Urinary bladder (tissue), 4 donors: ENCODE measurements at places on chromosomes 1 and 21. TPM values are rescaled to one million over a fixed set of nuclear protein-coding genes. Genes with fewer than 3 reads are reported as not detected.

GRCh38 chr1:227892489-227893299 lies 55.0 kb downstream of the WNT9A start:
- DNase-seq: no peak

DNA sequence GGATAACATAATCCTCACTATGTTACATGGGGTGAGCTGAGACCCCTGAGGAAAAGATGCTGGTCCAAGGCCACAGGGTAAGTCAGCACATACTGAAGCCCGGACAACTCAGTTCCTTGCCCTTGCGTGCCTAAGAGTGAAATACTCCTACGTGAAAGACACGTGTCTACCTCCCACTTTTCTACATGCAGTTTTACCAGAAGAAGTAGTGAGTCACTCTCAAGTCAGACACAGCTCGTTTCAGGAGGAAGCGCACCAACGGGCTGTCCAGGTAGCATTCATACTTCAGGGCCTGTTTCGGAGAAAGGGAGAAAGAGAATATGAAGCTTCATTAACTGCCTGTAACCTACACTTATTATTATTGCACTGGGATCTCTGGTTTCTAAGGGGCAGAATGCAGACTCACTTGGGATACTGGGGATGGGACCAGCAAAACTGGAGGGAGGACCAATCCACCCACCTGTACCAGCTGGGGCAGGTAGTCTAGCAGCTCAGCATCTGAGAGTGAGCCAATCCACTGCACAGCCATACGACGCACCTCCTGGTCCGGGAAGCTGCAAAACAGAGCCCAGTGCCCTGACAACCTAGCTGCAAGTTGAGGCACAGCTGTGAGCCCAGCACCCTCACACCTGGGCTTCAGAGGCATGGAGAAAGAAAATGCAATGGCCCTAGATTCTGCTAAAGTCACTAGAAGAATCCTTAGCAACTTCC lies 32.4 kb upstream of the PPP1R15B start:
- no peak for DNase-seq

DNA sequence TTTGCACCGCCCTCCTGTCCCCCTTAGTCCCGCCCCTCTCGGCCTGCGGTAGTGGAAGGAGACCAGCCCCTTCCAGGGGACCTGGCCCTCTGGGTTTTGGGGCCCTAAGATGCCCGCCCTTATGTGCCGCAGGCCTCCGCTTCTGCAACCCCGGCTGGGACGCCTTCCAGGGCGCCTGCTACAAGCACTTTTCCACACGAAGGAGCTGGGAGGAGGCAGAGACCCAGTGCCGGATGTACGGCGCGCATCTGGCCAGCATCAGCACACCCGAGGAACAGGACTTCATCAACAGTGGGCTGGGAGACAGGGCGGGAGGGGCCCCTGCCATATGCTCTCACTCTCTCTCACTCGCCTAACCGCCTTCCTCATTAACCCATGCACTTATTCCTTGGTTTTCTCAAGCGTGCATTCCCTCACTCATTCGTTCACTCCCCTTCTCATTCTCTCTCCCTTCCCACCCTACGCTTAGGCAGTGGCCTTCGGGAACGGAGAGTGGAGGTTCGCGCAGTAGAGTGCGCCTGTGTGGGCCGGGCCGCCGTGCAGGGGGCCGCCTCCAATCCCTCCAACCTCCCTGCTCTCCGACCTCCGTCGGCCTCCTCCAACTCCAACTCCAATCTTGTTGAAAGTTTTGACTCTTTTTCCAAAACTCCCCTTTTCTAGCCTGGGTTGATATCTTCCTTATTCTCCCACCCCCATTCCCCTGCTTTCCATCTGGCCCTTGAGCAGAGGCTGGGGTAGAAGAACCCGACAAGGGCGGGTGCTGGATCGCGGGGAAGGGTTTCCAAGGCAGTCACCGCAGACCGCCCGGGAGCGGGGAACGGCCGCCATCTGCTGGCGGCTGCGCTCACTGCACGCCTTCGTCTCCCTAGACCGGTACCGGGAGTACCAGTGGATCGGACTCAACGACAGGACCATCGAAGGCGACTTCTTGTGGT lies 15.2 kb downstream of the BCAN start:
- no peak for DNase-seq

DNA sequence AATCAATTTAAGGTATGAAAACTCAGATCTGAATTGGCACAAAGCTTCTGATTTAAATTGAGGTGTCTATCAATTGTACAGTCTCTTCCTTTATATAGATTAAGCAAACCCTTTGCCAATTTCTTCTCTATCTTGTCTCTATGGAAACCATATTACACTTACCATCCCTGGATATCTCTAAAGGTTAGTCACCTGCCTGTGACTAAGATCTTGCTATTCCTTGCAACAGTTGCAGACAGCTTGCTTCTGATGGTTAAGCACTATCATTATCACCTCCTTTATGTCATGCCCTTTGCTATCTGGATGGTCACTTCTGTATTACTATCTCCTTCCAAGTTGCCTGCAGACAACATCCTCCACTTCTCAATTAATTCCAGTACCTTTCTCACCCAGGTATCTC lies 998.6 kb upstream of the B3GALT2 start:
- no peak for DNase-seq

The MYCBP gene
- 17.2 TPM for total RNA-seq

GRCh38 chr1:160841079-160841478 lies 21.6 kb downstream of the CD244 start:
- no peak for DNase-seq

- DNase-seq: no peak
Measured at GRCh38 chr1:198088360-198089071, 68.3 kb upstream of the NEK7 start.

GRCh38 chr1:15849775-15850324 lies 2.3 kb downstream of the SPEN start:
- peak; percentile 86 for DNase-seq

DNA sequence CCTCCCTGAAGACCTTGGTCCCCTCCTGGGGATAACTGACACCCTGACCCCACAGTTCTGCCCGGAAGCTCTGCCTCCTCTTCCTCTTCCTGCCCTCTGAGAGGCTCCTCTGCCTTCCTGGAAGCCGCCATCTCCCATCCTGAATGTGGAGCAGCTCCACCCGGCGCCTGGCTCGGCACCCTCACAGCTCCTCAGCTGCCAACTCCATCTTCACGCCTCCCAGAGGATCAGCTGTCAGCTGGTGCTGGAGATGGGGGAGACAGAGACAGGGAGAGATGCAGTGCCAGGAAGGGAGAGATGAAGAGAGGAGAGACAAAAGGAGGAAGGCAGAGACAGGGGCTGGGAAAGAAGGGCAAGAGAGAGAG lies 210.4 kb upstream of the CSF3R start:
- no peak for DNase-seq

DNA sequence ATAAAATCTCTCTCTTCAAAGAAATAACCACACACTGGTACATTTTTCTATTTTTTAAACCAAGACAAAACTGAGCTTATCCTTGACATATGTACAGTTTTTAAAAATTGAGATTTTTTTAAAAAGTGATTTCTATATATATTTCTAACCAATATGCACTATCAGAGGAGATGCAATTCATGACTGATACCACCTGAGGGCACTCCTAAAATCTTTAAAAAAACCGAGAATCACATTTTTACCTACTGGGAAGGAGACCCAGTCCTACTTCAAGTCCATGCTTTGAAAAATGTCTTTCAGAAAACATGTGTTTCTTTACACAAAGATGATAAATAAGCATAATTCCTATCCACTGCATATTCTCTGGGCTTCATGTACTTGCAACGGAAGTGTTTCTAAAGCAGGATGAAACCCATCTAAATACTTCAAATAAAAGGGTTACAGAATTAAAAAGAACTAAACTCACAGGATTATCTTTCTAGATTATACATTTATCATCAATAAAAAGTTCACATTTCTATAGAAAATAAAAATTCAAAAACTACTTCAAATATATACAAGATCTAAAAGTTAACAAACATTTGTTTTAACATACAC lies 98.6 kb downstream of the ENAH start:
- no peak for DNase-seq

DNA sequence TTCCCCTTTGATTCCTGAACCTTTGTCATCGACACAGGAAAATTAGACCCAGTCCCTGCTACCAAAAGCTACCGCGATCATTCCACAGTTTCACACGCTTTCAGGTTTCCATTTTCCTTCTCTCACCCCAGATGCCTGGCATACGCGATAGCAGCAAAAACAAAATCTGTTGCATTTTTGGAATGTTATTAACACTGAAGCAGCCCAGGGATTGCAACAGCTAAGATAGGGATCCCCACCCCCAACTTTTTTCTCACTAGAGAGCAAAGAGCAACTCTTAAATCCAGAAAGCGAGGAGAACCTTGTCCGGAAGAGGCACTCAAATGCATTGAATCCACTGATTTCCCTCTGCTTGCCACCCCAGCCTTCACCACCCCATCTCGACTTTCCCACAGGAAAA lies 8.9 kb downstream of the OVAAL start:
- no peak for DNase-seq
